ENCODE measurements at places on chromosomes 2 and 18. TPM values are rescaled to one million over a fixed set of nuclear protein-coding genes. Genes with fewer than 3 reads are reported as not detected.

- no peak for ATAC-seq
Observed at GRCh38 chr2:133651861-133652260, 83.6 kb upstream of the NCKAP5 start.

DNA sequence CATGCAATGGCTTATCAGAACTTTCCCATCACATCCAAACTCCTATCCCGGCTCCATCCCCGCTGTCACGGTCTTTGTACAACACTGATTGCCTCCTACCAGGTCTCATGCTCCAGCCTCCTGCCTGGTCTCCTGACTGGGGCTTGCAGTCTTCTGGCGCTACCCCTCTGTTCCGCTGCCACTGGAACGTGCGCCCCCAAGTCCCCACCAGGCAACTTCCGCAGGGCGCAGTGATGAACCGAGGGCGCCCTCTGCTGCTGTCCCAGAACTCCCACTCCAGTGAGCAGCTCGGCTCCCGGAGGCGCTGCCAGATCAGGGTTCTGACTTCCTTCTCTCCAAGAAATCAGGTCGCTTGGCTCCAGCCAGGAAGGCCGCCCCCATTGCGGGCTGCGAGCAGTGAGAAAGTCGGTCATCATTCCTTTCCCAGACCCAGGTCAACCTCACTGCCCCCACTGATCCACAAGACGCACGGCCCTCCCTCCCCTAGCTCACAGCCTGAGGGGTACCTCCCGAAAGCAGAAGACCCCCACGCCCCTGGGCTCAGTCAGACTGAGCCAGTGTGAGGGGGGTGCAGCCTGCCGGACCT lies 43.9 kb upstream of the RAB11FIP5 start:
- peak; percentile 99 for ATAC-seq

GRCh38 chr18:8947566-8947965 lies 154.9 kb upstream of the NDUFV2 start:
- ATAC-seq, result no peak

GRCh38 chr18:47050468-47050867 lies 15.0 kb upstream of the ELOA2 start:
- ATAC-seq, result peak; percentile 64

DNA sequence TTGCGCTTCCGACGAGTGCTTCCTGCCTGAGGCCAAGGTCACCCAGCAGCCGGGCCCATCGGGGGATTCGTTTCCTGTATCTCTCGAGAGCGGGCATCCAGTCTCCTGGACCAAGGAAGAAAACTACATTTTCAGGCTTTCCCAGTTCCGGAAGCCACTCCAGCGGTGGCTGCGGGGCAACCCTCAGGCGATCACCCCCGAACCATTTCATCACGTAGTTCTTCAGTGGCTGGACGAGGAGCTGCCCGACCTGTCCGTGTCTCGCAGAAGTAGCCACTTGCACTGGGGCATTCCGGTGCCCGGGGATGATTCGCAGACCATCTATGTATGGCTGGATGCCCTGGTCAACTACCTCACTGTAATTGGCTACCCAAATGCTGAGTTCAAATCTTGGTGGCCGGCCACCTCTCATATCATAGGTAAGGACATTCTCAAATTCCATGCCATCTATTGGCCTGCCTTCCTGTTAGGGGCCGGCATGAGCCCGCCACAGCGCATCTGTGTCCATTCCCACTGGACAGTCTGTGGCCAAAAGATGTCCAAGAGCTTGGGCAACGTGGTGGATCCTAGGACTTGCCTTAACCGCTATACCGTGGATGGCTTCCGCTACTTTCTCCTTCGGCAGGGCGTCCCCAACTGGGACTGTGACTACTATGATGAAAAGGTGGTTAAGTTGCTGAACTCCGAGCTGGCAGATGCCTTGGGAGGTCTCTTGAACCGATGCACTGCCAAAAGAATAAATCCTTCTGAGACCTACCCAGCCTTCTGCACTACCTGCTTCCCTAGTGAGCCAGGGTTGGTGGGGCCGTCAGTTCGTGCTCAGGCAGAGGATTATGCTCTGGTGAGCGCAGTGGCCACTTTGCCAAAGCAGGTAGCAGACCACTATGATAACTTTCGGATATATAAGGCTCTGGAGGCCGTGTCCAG lies 1.0 kb downstream of the MARS2 start:
- peak; percentile 2 for ATAC-seq

- ATAC-seq, result no peak
Observed at GRCh38 chr18:25136416-25137196, 215.4 kb downstream of the ZNF521 start.

GRCh38 chr2:226647621-226648518 lies 151.8 kb downstream of the IRS1 start:
- ATAC-seq, result no peak

DNA sequence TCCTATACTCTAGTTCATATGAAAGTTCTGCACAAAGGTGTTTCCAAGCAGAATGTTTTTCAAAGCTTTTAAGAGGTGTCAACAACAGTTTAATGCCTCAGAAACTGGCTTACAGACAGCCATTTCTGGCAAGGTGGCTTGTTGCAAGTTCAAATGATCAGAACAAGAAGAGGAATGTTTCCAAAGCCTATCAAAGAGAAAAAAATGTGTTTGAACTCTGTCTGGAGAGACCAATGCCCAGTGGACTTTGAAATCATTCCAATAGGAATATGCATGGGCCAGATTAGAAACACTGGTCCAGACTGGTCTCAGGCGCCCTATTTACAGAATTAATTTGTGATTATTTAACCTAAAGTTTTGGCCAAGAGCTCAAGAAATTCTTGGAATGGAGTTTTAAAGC lies 106.2 kb downstream of the CPS1 start:
- ATAC-seq, result no peak

DNA sequence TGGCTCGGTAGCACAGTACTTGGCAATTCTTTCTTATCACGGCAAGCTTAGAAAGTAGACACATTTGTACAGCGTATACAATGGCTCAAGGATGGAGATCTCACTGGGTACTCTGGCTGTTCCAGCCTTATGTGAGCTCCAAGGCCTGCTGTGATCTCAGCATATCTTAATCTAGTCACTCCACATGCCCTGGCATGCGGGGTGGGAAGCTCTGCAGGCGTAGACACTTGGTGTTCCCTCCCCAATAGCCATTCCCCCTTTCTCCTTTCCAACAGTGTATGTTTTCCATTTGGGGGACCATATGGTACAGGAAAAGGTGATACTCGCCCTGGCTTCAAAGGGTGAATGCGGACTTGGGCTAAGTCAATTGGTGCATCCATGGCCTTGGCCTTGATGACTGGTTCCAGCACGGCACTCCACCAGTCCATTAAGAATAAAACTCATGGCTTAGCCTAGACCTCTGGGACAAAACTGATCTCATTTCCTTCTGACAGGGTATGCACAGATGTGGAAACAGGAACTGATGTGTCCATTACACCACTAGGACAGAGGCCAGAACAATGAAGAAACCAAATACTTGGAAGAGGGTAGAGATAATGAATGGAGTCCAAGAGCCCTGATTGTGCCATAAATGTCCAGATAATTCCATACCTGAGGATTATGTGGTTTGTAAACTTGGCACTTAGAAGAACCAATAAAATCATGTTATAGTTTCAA lies 28.4 kb downstream of the TGIF1 start:
- ATAC-seq, result no peak

DNA sequence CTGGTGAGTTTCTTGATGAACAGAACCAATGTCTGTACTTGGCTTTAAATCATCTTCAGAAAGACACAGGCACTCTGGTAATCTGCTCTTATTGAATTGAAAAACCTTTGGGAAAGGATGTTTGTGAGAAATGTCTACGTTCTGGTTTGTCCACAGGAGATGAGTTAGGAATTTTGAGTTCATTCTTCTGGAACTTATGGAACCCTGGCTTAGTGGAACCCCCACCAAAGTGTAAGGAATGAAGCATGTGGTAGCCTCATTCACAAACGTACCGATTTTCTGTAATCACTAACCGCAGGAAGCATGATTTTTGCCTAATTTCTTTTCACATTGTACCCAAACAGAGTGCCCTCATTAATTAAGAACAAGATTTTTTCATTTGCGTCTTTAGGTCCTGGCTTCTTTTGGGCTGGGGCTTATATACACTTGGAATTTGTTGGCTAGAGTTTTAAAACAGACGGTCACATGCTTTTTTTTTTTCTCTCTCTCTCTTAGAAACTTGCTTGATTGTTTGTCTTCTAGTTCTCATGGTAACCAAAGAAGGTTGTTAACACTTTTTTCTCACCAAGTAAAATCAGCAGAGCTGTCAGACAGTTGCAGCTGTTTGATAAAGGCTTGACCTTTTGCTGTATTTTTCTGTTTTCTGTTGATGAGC lies 314.1 kb upstream of the THUMPD2 start:
- ATAC-seq, result no peak

DNA sequence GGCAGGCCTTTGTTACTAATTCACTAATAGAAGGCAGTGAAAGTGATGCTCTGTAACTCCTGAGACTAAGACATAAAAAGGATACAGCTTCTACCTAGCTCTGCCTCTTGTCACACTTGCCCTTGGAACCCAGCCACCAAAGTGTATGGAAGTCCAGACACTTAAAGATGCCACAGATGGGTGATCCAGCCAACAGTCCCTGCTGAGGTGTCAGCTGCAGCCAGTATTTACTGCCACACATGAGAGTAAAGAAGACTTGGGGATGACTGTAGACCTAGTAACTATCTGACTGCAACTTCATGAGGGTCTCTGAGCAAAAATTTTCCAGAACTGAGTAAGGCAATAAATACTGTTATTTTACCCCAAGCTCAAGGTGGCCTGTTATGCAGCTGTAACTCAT lies 8.8 kb downstream of the IMMT start:
- no peak for ATAC-seq

GRCh38 chr2:3149441-3150217 lies 228.0 kb downstream of the EIPR1 start:
- ATAC-seq, result no peak

GRCh38 chr18:9478545-9478944 lies 3.2 kb downstream of the RALBP1 start:
- ATAC-seq, result no peak

- no peak for ATAC-seq
Observed at GRCh38 chr18:65907281-65907680, 156.5 kb downstream of the CDH7 start.

- no peak for ATAC-seq
Observed at GRCh38 chr18:22182884-22183697, 13.7 kb downstream of the GATA6 start.

GRCh38 chr2:223732346-223732745 lies 105.0 kb downstream of the AP1S3 start:
- ATAC-seq, result no peak

- ATAC-seq, result peak; percentile 71
Observed at GRCh38 chr2:65919550-65920188, 487.3 kb upstream of the SPRED2 start.

DNA sequence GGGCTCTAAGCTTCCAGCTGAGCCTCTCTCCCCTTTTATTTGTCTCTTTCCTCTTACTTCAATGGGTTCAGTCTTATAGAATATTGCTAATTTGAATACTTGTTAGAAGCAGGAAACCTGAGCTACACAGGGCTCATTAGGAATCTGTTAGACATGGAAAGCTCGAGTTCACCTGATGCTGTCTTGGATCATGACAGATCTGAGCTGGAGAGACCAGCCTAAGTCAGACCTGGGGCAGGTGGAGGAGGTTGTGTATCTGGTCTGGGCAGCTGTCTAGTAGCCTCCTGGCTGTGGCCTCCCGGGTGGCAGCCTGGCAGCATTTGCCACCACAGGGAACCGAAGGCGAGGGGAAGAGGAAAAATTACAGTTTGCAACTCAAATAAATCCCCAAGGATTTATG lies 185.9 kb downstream of the ICOS start:
- no peak for ATAC-seq

- ATAC-seq, result peak; percentile 94
Observed at GRCh38 chr2:85602476-85603234, at the start of gene TMEM150A. TSS of gene TMEM150A (minus strand) at chr2:85602698. CDS start at chr2:85601948, 750 bp downstream.

GRCh38 chr2:205387350-205388055 lies 294.8 kb upstream of the NRP2 start:
- ATAC-seq, result no peak

- ATAC-seq, result no peak
Observed at GRCh38 chr18:55974521-55974920, 386.5 kb upstream of the TCF4 start.

- ATAC-seq, result no peak
Observed at GRCh38 chr2:40204268-40204667, 247.6 kb downstream of the SLC8A1 start.

DNA sequence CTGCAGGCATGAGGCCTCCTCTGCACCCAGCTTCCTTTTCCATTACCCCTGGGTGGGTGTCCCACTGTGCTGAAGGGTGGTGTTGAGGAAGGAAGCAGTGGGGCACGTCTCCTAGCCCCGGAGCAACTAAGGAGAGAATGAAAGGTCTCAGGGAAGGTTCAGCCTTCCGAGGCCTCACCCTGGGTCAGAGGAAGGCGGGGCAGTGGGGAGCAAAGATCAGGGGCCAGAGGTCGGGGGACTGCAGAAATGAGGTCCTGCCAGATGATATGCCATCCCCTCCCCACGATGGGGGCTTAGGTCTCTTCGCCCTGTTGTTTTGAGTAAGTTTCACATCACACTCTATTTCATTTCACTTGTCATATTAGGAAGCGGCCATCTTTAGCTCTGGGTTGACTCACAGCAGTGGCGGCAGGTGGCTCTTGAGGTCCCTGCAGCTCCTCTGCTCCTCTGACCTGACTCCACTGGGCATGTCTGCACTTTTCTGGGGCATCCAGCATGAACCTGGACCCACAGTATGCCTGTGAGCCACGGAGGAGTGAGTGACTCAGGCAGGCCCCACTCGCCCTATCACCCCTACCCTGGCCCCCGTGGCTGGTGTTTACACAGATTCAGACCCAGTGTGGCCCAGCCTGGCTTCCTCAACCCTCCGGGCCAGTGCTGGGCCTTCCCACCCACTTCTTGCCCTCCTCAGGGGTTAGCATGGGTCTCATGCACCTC lies 153.7 kb upstream of the SMAD2 start:
- no peak for ATAC-seq

DNA sequence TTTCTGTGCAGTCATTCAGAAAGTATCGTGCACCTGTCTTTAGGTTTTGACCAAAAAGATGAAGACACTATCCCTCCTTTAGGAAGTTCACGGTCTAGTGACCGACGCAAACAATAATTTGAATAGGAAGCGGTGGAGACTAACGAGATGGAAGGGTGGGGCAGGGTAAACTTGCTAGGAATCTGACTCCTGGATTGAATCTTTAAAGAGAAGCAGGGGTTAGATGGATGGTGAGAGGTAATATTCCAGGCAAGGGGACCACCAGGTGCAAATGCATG lies 651 bp upstream of the TXNL1 start:
- ATAC-seq, result peak; percentile 4

Gene KCNJ3
- 1.2 TPM for total RNA-seq

Gene CYS1
- total RNA-seq, result 0.97 TPM

Gene TMEM247
- total RNA-seq, result not detected

All from motor neuron (in vitro differentiated cells).